Stimulated activated CD8-positive, alpha-beta memory T cell treated with anti-CD3 and anti-CD28 coated beads, Interleukin-7, amount 100 ng/mL, for 1 hour (primary cell): ENCODE measurements at places on chromosomes 12 and 14.

DNA sequence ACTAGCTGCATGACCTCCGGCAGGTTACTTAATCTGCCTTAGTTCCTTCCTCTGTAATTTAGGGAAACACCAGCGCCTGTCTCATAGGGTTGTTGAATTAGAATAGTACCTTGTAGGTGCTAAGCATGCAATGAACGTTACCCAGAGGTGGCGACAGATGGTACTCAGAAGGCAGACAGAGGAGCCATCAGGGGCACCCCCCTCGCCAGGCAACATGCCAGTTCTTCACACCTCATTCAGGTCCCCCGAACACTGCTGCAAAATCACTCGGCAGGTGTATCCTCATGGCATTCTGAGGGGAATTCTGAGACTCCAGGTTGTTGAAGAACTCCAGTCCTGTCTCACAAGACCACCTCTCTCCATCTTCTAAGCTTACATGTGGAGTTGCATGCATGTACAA, 10.1 kb downstream of the ISM2 start:
- DNase-seq, result no peak

- DNase-seq, result no peak
Observed at GRCh38 chr14:52370406-52370935, 56.4 kb downstream of the PTGER2 start.

DNA sequence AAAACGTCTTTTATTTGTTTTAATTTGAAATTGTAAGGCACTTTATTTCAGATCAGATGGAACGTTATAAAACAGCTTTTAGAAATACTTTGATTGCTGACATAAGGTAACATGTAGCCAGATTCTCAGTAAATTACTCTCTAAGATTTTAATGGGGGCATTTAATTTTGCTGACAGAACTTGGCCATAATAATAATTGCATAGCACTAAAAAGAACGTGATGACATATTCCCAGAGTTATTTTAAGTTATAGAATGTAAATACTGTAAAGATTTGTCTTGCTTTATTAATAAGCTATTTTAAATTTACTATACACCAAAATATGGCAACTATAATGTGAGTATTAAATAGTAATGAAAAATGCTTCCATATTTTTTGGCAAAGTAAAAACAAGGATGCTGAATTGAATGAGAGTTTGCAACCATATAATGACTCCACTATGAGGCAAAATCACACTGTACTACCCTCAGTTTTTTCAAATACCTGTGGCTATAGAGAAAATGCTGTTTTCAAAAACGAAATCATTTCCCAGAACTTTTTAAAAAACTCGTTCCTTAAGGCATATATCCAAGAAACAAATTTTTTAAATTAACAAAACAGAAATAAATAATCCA, 876 bp downstream of the LUM start:
- no peak for DNase-seq

GRCh38 chr12:32545413-32545980, 133.6 kb upstream of the DNM1L start:
- DNase-seq, result no peak

- no peak for DNase-seq
Observed at GRCh38 chr12:47901063-47901717, 3.6 kb downstream of the VDR start.

- no peak for DNase-seq
Observed at GRCh38 chr12:4178424-4179170, 95.0 kb upstream of the CCND2 start.

DNA sequence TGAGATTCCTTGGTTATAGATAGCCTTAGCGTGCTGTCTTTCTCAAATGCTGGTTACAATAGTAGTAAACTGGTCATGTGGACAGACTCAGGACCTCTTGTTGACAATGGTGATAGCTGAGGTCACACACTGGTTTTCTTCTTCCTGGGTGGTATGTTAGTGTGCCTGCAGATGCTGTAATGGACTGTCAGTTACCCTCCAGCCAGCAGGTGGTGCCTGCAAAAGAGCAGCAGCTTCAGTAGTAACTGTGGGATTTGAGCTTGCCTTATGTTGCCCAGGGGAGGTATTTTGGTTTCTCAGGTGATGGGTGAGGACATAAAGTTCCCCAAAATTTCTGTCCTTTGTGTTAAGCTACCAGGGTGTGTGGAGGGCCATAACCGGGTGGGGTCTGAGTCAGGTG, 33.7 kb upstream of the SCAF11 start:
- DNase-seq, result no peak

DNA sequence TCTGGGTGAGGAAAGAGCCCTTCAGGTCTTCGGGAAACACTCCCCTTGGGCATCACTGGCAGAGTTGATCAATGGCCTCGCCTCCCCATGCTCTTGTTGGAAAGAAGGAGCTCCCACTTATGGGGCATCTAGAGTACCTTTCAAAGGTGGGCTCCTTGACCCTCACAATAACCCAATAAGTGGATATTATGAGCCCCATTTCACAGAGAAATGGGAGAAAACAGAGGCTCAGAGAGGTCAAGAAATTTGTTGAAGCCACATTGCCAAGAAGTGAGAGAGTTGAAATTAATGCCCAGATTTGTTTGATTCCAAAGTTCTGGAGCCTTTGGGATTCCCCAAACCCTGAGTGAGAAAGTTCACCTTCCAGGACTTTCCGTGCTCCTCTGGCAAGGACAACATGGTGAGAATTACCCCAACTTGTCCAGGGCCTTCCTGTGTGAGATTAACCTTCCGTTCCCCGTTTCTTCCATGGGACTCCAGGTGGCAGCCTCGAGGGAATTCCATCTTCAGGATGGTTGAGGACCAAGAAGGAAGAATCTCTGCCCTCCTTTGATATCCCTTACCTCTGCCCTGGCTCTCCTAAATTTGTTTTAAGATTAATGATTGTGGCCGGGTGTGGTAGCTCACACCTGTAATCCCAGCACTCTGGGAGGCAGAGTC, 7.5 kb upstream of the CHD4 start:
- no peak for DNase-seq

GRCh38 chr14:59828276-59828675, 42.3 kb downstream of the RTN1 start:
- no peak for DNase-seq

DNA sequence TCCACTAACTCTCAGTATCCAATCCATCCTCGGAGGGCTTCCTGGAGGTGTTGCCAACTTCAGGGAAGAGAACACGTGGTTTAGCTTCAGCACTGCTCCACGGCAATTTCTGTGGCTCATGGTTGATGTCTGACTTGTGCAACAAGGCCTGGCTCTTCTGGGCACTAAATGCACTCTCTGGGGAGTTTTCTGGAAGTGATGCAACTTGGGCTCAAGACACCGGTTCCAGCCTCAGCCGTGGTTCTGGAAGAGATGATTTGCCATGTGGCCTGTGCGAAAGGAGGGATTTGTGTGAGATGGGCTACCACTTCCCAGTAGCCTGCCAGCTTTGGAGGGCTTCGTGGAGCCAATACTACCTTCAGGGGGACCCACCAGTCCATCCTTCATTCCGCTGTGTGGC, 118.6 kb upstream of the RTL1 start:
- no peak for DNase-seq

GRCh38 chr12:120980800-120981368, 2.5 kb downstream of the HNF1A start:
- DNase-seq, result no peak

- no peak for DNase-seq
Observed at GRCh38 chr12:76669981-76670380, 93.9 kb upstream of the ZDHHC17 start.

GRCh38 chr14:28780843-28781820, 14.5 kb downstream of the FOXG1 start:
- no peak for DNase-seq

- no peak for DNase-seq
Observed at GRCh38 chr14:72892879-72893635, 844 bp downstream of the DPF3 start.

- no peak for DNase-seq
Observed at GRCh38 chr14:32897698-32898064, 41.0 kb upstream of the NPAS3 start.

DNA sequence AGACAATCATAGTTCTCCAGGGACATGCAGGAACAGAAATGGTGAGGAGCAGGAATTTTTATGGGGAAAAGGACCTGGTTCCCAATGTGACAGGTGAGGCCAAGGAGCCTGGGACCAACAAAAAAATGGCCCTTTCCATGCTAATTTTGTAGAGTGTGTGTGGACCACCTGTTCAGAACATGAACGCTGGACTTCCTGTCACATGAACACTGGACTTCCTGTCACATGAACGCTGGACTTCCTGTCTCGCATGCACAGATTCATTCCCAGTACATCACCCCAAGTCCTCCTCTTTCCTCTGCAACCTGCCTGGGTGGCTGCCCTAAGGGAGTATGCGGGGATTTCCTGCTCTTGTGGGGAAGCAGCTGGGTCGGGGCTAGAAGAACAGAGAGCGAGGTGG, 10.1 kb downstream of the FGF6 start:
- no peak for DNase-seq

DNA sequence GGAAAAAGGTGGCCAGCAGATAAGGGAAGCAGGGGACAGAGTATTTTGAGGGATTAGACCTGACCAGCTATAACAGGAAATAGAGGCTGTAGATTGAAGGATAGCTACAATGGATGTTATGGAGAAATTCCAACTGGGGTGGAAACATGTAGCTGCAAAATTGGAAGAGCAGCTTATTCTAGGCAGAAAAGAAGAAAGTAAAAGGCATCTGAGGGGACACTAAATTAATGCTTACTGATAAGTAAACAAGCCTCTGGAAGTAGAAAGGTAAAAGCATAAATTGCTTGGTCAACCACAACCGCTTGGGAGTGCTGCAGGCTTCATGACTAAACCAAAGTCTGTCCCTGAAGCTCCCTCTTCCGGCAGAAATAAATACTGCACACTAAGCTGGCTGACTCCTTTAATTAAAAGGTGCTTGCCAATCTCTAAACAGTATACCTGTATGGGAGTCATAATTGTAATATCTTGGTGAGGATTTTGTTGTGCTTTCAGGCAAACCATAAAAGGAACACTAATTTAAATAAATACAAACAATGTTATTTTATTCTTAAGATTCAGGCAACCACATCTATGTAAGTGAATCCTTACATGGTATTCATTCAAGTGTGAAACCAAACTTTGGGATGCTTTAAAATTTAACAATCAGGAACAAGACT, 7.7 kb downstream of the UBC start:
- peak; percentile 81 for DNase-seq

GRCh38 chr12:47615711-47616110, 90.1 kb downstream of the RPAP3 start:
- DNase-seq, result no peak

- no peak for DNase-seq
Observed at GRCh38 chr14:62420847-62421246, 624.4 kb downstream of the KCNH5 start.

- no peak for DNase-seq
Observed at GRCh38 chr14:54133896-54134295, 177.3 kb upstream of the BMP4 start.

DNA sequence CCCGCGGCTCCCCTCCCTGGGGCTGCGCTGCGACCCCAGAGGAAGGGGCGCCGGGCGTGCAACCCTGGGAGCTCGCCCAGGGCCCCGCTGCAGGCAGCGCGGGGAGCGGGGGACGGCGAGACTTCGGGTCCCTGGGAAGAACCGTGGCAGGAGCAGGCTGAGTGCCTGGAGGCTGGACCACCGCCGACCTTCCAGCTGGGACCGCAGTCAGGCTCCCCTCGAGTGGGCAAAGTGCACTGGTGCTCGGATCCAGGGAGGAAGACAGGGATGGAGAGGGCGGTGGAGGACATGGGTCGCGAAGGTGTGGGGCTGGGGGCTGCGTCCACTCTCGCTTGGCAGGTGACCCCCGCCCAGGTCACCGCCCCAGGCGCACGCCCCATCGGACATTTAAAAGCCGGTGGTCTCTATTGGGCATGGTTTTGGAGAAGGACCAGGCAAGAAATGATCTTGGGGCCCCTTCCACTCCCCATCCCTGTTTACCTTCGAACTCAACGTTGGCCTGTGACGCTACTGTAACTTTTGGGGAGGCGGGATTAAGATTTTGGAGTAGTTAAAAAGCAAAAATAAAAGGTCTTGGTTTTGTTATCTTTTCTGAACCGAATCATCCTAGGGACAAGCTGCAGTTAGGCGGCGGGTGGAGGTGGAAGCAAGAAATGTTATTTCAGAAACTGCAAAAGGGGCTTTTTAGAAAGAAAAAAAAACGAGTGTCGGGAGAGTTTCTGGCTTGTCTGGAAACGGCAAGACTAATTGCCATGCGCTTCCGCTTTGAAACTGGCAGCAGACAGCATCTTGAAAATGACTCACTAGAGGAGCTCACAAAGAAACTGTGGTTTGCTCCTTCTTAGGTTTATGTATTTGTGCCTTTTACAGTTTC, 1.0 kb downstream of the ELK3 start:
- DNase-seq, result no peak

DNA sequence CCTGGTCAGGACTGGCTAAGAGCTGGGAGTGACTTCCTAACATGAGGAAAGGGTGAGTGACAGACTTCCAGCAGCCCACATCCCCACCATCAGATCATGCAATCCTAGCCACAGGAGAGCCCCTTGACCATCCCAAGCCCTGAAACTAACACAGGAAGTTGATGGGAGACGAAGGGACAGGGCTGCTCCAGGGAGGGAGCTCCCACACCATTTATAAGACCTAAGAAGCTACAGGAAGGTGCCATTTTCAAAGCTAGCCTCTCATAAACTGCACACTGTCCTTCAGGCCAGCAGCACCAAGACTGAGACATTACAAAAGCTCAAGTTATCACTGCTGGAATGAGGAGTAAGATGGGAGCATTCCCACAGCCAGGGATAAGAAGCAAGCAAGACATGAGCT, 19.4 kb downstream of the SLC25A21 start:
- no peak for DNase-seq

GRCh38 chr12:52691076-52691840, 11.1 kb upstream of the KRT1 start:
- peak; percentile 31 for DNase-seq

- DNase-seq, result no peak
Observed at GRCh38 chr12:120116441-120116791, at the start of gene RAB35. Gene RAB35, minus strand, starts transcription at chr12:120116753. Its CDS starts 103 bp downstream, at chr12:120116650.

DNA sequence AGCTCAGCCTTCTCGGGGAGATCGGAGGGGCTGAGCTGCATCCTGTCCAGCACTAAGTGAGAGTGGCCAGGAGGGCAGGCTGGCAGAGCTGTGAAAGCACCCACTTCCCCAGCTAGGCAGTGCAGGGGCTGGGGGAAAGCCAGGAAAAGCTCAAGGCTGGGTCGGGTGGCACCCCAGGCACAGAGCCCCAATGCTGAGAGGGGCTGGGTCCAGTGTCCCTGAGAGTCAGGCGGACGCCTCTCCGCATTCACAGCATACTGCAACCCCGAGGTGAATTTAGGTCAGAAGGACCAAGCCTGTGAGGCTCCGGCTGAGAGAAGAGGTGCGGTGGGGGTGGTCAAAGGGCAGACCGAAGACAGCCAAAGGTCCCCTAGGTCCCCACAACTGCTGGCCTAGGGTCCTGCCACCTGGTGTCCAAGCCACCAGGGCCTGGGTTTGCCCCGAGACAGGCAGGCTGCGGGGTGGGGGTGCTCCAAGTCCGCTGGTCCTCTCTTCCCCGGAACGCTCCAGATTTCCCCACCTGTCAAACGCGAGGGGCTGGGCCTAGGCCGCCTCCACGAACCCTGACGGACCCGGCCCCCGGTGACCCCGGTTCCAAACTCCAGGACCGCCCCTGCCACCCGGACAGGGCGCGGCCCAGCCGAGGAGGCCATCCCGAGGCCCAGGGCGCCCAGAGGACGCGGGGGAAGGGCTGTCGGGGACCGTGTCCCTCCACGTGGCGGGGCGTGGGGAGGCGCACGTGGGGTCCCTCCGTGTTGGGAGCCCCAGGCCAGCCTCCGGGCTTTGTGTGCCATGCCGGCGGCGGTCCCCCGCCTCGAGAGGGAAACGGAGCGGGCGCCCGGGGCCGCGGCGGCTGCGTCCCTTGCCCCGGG, 527 bp downstream of the CAMKK2 start:
- no peak for DNase-seq
